ENCODE measurements at places on chromosomes 2 and 18. TPM values are rescaled to one million over a fixed set of nuclear protein-coding genes. Genes with fewer than 3 reads are reported as not detected.

The SATB2 gene
- total RNA-seq, result 0.11 TPM

The POU3F3 gene
- total RNA-seq, result not detected

The RAB31 gene
- 3.6 TPM for total RNA-seq

The LRATD1 gene
- not detected for total RNA-seq

The SLC20A1 gene
- 113 TPM for total RNA-seq

The DHRS9 gene
- total RNA-seq, result 0.36 TPM

The NLRC4 gene
- total RNA-seq, result 0.14 TPM

The ANKZF1 gene
- 177 TPM for total RNA-seq

The MARS2 gene
- total RNA-seq, result 16.0 TPM

The CRYBA2 gene
- total RNA-seq, result not detected

The TBR1 gene
- not detected for total RNA-seq

DNA sequence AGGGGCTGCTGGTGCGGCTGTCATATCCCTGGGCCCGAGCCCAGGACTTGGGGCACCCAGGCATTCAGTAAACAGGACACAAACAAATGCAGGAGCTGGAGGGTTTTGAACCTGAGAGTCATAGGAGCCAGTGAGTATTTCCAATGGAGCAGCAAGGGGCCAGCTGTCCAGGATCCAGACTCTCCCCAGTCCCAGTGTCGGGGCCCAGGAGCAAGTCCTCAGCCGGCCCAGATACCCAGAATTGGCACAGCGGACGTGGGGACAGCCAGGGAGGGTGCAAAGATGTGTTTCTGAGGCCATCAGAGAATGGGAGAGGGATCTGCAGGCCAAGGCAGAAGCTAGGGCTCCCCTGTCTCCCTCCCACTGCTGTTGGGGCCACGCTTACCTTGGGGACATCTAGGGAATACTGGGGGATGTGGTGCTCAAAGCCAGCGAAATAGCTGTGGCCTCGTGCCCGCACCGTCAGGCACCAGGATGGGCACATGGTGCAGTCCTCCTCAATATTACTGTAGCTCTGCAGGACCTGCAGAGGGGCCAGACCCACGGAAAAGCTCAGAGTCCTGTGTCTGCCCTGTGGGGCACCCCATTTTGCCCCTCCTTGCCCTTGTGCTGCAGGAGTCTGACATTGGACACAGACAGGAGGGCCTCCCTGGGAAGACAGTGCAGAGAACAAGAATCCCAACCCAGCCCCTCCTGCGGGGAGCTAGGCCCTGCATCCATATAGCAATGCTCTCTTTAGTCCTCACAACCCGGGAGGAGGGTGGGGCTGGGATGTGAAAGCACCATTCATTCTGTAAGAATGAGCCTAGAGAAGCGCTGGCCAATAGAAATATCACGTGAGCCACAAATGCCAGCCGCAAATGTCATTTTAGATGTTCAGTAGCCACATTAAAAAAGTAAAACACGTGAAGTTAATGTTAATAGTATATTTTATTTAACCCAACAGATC is 15.4 kb downstream of the CFAP65 start:
- no peak for DNase-seq

DNA sequence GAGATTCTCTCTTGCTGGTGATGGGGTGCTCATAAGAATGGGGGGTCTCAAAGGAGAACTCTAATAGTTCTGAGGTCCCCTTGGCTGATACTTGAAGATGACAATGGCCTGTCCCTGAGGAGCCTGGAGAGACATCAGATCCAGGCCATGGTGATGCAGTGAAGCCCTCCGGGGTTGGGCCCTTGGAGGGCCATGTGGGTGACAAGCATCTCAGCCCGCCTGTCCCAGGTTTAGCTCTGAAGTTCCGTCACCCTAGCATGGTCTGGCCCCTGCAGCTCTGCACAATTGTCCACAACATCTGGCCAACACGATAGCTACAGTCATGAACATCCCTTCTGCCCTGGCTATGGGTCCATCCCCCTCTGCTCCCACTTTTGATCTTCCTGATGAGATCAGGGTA is 202.8 kb upstream of the HS6ST1 start:
- no peak for DNase-seq

GRCh38 chr2:236516708-236517107 is 52.9 kb upstream of the ACKR3 start:
- no peak for DNase-seq

DNA sequence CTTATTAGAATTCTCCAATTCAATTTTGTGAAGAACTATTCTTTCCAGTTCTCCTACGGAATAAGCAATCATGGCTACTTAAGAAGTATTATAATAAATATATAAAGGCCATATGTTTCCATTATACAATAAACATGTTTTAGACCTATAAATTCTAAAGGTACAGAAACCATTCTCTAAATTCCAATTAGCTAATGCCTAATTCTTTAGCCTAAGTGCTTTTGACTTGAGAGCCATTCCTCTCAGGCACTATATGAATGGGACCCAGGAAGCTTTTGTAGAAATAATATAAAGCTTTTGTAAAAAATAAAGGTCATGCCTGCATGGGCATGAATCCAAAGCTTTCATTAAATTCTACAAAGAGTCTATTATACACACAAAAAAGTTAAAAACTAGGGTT is 161.0 kb upstream of the UNC80 start:
- DNase-seq, result no peak

DNA sequence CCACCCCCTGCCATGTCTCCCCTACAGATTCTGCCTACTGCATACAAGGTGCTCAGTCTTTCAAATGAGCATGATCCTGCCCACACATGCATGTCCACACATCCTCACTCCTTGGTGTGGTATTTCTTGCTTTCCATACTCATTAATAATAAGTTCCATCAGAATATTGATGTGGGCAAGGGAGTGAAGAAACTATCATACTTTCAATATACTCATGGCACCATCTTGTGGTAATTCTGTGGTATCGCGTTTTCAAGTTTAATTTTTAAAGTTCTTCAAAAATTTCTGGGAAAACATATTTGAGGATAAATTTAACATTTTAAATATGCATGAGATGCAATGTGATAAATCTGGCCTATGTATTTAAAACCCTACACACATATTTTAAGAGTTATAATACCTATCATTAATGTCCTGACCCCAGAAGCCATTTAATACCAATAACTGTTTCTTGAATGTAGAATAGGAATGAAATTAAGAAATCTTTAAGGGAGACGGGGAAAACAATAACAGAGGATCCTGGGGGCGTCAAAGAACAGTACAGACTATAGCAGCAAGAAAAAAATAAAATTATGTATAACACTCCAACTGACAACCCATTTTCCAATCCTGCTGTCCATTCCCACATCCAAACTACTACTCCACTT is 110.1 kb downstream of the ZNF385B start:
- no peak for DNase-seq

DNA sequence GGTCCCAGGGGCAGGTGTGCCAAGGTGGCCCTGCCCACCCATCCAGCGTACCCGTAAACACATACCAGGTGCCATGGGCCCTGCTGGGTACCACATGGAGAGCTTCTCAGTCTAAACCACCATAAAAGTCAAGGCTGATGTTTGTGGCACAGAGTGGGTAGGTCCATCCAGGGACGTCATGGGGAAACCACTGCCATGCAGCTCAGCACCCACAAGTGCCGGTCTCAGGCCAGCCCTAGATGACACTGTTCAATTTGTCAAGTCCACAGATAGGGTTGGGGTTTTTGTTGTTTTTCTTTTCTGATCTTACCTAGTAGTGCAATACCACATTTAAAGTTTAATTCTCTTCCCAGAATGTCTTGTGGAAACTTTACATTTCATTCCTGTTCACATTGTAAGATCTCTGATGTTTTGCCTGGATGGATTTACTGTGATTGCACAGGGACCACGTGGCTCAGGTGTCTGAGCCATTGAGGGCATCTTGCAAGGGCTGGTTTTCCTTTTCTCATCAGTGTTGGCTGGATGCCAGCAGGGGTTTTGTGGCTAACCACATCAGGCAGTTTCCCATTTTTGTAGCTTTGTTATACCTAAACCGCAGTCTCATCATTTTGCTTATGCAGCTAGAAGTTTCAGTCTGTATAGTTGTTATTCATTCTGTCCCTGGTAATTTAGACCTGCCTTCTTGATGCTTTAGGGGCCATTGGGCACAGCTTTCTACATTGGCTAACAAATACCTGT is 64.7 kb downstream of the STK25 start:
- DNase-seq, result peak; percentile 85

- no peak for DNase-seq
Measured at GRCh38 chr2:26173776-26174482, 1.0 kb downstream of the GAREM2 start.

GRCh38 chr2:112081262-112081661 is 26.2 kb downstream of the TMEM87B start:
- DNase-seq, result no peak

DNA sequence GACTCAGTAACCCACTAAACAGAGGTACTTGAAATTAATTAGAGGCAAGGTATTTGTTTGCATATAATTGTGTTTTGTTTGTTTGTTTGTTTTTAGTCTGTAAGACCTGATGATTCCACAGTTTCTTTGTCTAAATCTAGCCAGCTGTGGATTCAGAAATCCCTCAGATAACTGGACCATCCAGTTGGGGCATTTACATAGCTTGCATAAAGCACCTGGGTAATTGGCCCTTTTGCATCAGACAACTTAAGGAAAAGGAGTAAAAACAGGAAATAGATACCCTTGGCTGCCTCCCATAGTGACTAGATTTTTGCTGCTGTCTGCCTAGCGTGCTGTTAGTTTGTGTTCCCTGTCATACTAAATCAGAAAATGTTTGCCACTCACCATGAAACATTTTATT is 46.6 kb upstream of the XIRP2 start:
- no peak for DNase-seq

- no peak for DNase-seq
Measured at GRCh38 chr2:218366621-218367414, 10.2 kb downstream of the CATIP start.

DNA sequence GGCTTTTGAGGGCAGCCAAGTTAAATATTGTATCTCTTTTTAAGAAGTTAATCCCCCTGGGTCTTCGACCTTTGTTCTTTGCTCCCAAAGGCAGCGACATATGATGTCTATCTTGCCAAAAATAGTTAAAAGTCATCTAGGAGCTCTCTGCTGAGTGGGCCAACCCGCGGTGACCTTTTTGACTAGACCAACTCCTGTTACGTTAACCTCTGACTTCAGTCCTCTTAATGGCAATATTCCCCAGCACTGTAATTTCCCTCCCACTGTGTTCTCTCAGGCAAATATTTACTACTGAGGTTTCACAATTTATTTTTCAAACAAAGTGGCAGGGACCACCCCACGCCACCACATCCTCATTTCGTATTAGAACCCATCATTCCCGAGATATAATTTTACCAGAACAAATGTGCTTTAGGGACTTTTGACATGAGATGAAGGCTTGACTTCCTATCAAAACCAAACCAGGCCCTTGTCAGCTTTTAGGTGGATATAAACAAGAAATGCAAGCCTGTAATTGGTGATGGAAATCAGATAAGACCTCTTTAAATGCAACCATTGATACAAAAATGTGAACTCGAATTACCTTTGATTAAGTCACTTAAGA is 764.7 kb downstream of the SATB2 start:
- no peak for DNase-seq

DNA sequence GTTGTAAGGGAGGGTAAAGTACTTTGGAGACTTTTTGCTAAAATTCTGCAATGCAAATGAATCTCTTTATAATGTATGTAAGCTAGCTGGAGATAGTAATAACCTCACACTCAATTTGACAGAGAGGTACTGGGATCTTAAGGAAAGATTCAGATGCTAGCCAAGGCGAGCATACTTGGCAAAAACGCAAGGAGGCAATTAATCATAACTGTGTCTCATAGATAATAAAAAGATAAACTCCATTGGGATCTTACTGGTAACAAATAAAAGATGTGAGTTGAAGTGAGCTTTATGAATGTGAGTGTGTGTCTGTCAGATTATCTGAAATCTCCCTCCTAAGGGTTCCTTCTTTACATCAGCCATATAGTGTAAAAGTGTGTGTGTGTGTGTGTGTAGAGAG is 533.0 kb downstream of the TMX3 start:
- DNase-seq, result no peak

DNA sequence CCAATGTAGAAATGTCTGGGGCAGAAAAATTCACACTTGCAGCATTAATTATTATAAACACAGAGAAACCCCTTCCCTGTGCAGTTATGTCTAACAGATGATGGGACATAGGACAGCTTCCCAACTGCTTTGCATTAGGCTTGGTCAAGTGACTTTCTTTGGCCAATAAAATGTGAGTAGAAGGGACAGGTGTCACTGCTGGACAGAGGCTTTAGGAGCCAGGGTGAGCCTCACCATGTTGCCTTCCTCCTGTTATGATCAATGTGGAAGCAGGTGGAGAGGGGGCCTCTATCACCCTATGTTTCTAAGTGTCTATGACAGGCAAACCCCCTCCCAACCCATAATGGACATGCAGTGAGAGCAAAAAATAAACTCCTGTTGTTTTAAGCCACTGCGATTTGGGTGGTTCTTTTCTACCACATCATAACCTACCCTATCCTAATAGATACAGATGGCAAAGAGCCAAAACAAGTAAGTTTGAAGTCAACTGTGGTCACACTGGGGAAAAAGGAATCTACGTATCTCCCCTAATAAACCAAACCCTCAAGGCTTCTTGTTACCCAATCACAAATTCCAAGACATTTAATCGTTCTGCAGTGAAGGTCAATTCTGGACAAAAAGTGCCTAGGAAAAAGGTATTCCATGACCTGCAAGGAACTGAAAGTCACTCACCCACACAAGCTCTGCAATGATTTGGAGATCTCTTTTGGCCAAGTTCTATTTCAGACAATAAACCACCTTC is 28.6 kb upstream of the POU3F3 start:
- no peak for DNase-seq

- DNase-seq, result no peak
Measured at GRCh38 chr2:133045787-133046186, 375.8 kb upstream of the LYPD1 start.

GRCh38 chr2:158034198-158034866 is 67.3 kb upstream of the UPP2 start:
- no peak for DNase-seq

GRCh38 chr2:55618025-55618274 is 528 bp upstream of the PPP4R3B start:
- DNase-seq, result no peak

GRCh38 chr18:5315838-5316237 is 20.3 kb upstream of the ZBTB14 start:
- DNase-seq, result no peak

GRCh38 chr2:174444761-174445160 is 42.1 kb downstream of the GPR155 start:
- DNase-seq, result no peak

DNA sequence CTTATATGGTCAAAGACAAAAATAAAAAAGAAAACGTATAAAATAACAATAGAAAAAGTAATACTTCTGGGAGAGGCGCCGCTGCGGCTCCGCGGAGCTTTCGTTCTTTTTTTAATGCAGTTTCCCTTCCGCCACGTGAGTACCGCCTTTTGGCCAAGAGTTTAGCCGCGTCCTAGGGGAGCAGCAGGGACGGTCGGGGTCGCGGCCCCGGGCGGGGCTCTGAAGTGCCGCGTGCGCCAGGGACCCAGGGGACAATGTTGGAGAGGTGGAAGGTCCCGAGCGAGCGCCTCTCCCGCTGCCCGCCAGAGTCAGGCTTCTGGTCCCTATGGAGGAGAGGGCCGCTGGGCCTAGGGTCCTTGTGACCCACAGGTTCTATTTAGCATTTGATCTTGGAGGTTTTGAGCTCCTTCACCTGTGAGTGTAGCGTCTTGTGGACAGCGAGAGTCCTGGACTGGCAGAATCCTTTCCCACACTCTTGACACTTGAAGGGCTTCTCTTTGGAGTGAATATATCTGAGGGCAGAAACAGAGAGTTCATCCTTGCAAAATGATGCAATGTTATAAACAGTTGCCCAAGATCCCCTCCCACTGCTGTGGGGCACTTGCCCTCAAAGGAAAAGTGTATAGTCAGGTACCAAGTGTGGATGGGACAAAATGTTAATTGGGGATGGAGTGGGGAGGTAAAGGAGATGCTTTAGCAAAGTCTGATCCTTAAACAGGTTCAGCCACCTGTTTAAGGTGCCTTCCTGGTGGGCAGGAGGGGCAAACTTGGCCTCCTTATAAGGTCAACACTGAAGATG is 6.3 kb downstream of the OSR1 start:
- DNase-seq, result no peak
